Inflammatory macrophage treated with lipopolysaccharide for 4 hours (primary cell): ENCODE measurements at places on chromosomes 13 and 19.

- no peak for DNase-seq
These were observed 1198.2 kb upstream of the PCDH20 start for GRCh38 chr13:62613819-62614218.

GRCh38 chr19:7914598-7915045, at the start of gene TGFBR3L:
TSS of gene TGFBR3L (plus strand) at chr19:7914830.
- DNase-seq: no peak

DNA sequence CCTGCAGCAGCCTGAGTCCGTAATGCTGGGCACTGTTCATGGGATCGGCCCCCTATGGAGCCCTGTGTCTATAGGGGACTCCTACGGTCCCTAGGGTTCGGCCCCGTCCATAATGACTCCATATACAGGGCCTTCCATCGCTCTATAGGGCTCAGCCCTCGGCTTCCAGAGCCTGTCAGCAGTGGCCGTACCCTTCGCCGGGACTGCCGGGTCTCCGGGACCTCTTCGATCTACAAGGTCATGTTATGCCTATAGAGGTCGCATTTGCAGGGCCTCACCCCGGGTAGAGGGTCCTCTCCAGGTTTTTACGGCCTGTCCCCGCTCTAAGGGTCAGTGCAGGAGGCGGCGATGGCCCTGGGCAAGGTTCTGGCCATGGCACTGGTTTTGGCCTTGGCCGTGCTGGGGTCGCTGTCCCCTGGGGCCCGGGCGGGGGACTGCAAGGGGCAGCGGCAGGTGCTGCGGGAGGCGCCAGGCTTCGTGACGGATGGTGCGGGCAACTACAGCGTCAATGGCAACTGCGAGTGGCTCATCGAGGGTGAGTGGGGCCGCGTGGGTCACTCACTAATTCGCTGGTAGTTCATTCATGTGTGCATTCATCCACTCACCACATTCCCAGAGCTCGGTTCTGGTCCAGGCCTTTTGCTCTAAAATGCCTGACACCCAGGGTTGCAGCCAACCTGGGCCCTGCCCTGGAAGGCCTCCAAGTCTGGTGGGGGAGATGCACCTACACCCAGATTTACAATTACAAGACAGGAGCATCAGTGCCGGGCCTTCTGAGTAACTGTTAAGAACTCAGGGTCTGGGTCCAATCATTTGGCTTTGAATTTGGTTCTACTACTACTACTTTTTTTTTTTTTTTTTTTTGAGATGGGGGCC, 699 bp downstream of the MEGF8 start:
- DNase-seq: peak; percentile 19

- DNase-seq: no peak
These were observed 5.7 kb downstream of the PGPEP1 start for GRCh38 chr19:18346091-18346490.

- DNase-seq: no peak
These were observed 73.2 kb upstream of the MBNL2 start for GRCh38 chr13:97148894-97149293.

GRCh38 chr13:86986448-86986847, 684.7 kb upstream of the SLITRK5 start:
- no peak for DNase-seq

DNA sequence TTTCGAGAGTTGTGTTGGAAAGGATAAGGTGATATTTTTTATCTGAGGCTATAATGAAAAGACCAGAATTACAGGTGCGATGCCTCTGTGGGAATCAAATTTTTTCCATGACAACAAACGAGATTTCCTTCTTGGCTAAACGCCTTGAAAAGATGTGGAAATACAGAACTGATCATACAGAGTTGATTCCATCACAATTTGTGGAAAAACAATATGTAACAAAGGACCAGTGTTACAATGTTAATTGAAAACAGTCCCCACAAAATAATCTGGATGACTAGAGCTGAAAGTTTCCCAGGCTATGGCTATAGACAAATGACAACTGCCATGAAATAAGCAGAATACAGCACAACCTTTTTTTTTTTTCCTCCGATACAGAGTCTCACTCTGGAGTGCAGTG, 628.9 kb downstream of the DIAPH3 start:
- no peak for DNase-seq

DNA sequence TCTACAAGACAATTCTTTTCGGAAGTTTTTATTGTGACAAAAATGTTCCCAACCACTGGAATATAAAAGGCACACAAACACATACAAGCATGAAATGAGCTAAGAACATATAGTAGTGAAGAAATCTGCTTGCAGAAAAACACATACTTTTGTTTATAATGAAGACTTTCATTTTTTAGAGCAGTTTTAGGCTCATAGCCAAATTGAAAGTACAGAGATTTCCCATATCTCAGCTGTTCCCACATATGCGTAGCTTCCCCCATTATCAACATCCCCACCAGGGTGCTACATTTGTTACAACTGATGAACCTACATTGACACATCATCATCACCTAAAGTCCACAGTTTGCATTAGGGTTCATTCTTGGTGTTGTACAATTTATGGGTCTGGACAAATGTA, 249.4 kb downstream of the KCTD12 start:
- DNase-seq: no peak

- no peak for DNase-seq
These were observed 16.1 kb upstream of the MADCAM1 start for GRCh38 chr19:480016-480855.

- no peak for DNase-seq
These were observed 3.5 kb downstream of the LGALS7B start for GRCh38 chr19:38792250-38793111.

GRCh38 chr19:52635786-52636570, 2.2 kb downstream of the ZNF83 start:
- DNase-seq: no peak

DNA sequence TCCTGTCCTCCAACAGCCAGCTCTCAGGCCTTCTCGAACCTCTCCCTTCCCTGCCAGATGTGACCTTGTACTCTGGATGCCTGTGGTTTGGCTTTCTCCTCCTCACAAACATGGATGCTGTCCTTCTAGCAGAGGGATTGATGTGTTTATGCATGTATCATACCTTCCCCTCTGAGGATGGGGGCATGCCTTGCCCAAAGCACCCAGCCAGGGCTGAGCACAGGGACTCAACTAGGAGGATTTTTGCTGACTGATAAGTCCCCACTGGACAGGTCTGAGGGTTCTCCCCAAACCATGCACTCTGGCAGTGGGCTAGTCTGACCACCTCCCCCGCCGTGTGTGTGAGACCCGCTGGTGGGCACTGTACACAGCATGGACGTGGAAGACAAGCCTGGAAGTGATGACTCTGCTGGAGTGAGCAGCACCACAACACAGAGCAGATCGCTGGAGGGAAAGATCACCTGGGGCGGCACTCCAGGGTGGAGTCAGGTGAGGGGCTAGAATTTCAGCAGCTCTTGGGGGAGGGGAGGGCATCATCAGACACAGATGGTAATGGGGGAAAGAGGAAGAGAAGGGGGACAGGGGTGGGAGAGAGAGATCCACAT, 360.3 kb upstream of the ZNF507 start:
- DNase-seq: no peak

GRCh38 chr13:85729296-85729695, 69.9 kb downstream of the SLITRK6 start:
- DNase-seq: no peak

GRCh38 chr13:26412936-26413716, 144.4 kb upstream of the WASF3 start:
- DNase-seq: no peak

DNA sequence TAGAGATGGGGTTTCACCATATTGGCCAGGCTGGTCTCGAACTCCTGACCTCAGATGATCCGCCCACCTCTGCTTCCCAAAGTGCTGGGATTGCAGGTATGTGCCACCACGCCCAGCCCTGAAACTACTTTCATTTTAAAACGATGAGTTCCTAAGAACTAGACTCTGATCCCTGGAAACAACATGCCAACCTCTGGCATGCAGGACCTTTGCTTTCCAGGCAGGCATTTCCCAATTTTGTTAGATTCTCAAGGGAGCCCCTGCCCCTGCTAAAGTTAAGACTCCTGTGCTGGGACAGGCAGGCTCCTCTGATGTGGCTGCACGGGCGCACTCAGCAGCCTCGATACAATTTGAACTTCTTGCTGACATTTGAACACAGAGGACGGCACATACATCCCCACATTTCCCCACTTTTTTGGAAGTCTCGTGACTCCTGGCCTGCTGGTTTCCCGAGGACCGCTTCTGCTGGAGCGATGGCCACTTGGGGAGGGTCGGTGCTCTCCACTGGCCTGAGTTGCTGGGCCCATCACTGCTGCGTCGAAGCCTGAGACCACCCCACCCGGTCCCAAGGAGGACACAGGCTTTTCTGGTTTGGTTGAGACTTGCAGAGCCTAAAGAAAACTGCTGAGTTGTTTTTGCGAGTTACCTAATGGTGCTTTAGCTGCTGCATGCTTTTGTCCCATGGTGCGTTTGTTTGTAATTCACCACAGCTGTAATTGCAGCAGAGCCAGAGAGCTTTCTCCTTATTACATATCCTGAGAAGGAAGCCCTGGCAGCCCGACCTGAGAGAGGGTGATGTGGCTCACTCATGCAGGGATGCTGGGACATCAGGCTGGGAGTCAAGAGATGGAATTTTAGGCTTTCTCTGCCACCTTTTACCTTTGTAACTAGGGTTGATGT, 8.2 kb downstream of the ATP11A start:
- no peak for DNase-seq

- DNase-seq: no peak
These were observed 103.9 kb upstream of the CACNA1A start for GRCh38 chr19:13610039-13610691.

GRCh38 chr13:51318015-51318414, 21.5 kb upstream of the SERPINE3 start:
- no peak for DNase-seq

DNA sequence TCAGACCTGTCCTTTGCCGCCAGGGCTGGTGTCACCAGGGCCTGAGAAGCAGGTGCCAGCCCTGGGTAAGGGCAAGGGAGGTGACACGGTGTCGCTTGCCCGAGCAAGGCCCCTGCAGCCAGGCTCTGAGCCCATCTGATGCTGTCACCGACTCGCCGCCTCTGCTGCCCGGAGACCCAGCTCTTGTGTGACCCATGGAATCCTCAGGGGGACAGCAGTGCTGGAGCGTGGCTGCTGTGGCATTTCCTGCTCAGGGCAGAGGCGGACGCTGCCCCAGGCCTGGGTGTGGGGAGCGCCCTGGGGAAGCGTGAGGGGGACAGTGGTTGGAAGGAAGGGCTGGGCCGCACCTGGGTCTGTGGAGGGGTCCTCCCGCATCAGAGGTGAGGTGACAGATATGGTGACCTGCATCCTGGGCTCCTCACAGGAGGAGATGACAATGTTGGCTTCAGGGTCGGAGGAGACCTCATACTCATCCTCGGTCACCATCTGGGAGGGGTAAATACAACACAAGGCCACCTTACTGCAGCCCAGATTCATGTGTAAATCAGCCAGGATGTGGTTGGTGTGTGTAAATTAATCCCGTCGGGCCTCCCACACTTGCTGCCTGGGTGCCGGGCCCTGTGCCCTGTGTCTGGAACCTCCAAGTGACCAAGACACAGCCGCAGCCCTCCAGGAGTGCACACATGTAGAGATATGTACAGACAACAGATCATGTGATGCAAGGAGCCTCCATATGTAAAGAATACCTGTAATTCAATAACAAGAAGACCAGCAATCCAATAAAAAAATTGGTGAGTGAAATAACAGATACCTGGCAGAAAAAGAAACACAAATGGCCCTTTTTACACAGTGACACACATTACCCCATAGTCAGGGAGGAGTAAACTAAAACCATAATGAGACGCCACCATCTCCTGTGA, 27.6 kb upstream of the MATK start:
- no peak for DNase-seq

GRCh38 chr19:45884682-45885555, 1.0 kb downstream of the IRF2BP1 start:
- DNase-seq: no peak
